ENCODE measurements at places on chromosomes 11 and 22.

GRCh38 chr11:57144075-57144474 lies 37.7 kb upstream of the LRRC55 start:
- no peak for DNase-seq

DNA sequence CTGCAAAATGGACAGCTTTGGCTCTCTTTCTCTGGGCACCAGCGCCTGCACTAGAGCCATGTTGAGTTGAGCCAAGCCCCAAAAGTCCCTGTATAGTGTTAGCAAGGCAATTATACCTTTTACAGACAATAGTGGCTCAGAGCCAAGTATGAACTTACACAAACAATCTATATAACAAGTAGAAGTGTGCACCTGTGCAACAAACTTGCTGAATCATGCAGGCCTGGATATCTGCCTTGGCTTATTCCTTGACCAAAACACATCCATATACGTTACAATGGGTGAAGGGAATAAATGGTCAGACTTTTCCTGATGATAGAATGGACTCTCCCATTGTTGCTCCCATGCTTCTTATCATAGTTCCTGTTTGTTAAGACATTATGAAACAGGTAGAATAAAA lies 3.8 kb upstream of the OR52I2 start:
- no peak for DNase-seq

GRCh38 chr11:102551169-102551781 lies 20.7 kb upstream of the MMP7 start:
- DNase-seq, result no peak

- DNase-seq, result peak; percentile 44
These were observed 344.9 kb upstream of the B3GAT1 start for GRCh38 chr11:134756811-134757540.

DNA sequence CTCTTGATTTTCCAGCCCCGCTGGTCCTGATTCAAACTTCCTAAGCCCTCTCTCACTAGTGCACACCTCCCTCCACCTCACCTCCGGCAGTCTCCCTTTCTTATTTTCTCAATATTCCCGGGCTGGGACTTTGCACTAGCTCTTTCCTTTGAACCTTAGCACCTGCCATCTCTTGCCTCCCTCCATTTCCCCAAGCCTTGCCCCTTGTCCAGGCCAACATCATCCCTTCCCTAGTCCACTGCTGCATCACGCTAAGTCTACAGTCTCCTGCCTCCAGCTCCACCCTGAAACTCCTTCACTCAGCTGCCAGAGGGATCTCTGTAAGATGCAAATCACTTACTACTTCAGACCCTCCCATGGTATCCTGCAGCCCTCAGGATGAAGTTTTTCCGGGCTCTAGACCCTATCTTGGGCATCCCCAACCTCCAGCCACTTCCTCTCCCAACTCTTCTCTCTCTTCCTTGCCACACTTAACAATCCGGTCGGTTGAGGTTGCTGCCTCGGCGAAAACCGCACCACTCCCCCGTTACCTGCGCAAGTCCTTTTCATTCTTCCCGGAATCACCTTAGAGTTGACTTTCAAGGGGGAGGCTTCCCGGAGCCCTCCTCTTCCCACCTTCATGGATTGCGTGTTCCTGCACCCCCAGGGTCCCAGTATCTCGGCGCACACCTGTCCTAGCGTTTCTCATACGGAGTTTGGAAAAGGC lies 42.7 kb downstream of the NECTIN1 start:
- DNase-seq, result no peak

GRCh38 chr11:122137078-122137793 lies 21.2 kb upstream of the BLID start:
- no peak for DNase-seq

- no peak for DNase-seq
These were observed 92.3 kb upstream of the ZC3H12C start for GRCh38 chr11:110000850-110001249.

GRCh38 chr22:49551897-49552614 lies 275.6 kb downstream of the BRD1 start:
- DNase-seq, result peak; percentile 33

- no peak for DNase-seq
These were observed 200.1 kb upstream of the POU2AF2 start for GRCh38 chr11:111045407-111045803.

DNA sequence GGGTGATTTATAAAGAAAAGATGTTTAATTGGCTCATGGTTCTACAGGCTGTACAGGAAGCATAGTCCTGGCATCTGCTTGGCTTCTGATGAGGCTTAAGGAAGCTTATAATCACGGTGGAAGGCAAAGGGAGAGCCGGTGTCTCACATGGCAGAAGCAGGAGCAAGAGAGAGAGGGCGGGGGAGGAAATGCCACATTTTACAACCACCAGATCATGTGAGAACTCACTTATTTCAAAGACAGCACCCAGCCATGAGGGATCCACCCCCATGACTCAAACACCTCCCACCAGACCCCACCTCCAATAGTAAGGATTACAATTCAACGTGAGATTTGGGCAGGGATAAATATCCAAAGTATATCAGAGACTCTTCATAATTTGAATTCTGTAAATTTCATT lies 200.7 kb downstream of the MSANTD4 start:
- DNase-seq, result no peak

Data from ascending aorta (tissue), 2 donors.